ENCODE measurements at places on chromosomes 5 and 9. TPM values are rescaled to one million over a fixed set of nuclear protein-coding genes. Genes with fewer than 3 reads are reported as not detected.

GRCh38 chr9:137176302-137177182 lies 4.7 kb upstream of the TMEM210 start:
- no peak for DNase-seq

- DNase-seq = no peak
These were observed 34.9 kb downstream of the SLC28A3 start for GRCh38 chr9:84305497-84306131.

GRCh38 chr9:14349447-14350348 lies 35.8 kb upstream of the NFIB start:
- no peak for DNase-seq

- DNase-seq = no peak
These were observed 39.1 kb upstream of the UNC5A start for GRCh38 chr5:176771102-176771845.

GRCh38 chr5:7425830-7426229 lies 29.9 kb downstream of the ADCY2 start:
- DNase-seq = no peak

DNA sequence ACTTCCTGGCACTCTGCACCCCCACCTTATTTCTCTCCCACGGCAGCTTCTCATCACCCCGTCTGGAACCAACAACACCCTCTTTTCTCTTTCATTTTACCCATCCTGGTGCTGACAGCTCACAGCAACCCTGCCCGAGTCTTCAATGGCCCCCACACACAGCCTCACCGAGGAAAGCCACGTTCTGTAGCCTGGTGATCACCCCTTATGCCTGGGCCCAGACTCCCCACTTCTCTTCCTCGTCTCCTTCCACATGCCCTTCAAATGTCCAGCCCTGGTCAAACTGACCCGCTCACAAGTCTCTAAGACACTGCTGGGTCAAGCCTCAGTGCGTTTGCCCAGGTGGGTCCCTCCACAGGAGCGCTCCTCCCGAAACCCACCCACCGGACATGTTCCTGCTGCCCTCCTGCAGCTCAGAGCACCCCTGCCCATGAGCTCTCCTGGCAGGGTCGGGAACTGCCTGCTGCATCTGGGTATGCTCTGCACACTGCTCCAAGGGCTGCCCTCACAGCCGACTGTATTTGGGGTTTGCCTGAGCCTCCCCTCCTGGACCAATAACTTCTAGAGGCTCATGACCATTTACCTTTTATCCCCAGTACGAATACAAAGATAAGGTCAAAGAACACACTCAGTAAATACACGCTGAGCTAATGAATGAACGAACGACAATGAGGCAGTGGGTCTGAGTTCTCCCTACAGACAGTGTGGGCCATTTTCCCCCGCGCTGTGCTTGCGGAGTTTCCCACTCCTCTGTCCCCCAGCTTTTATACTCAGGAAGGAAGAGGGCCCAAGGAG lies 154.7 kb upstream of the PHYKPL start:
- no peak for DNase-seq

GRCh38 chr9:120737416-120738165 lies 23.3 kb upstream of the MEGF9 start:
- DNase-seq = no peak

DNA sequence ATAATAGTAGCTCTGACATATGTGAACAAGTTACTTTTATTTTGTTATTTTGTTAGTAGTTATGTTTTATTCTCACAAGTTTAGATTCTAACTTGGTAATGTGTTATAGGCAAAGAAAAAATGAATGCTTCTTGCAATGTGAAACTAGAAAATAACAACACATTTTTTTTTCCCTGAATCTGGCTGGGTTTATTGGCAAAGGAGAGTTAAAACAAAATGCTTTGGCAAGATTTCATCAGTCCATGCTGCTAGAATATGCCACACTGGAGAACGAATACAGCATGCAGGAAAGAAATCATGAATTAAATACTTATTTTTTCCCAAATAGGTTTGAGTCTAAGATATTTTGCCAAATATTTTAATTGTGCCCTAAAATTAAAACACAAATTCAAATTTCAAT lies 1048.1 kb upstream of the ACO1 start:
- DNase-seq = no peak

MZB1 gene
- 0.58 TPM for total RNA-seq

TBC1D13 gene
- 17.9 TPM for total RNA-seq

DRD1 gene
- not detected for total RNA-seq

CATSPER3 gene
- 0.49 TPM for total RNA-seq

RPL37 gene
- 624 TPM for total RNA-seq

TMEFF1 gene
- total RNA-seq = not detected

CCDC171 gene
- total RNA-seq = 1.8 TPM

Data from left ventricle myocardium inferior (tissue), 1 donor.